Osteocyte (in vitro differentiated cells): ENCODE measurements at places on chromosomes 16 and 17.

GRCh38 chr17:57612202-57613071, 132.7 kb downstream of the CCDC182 start:
- no peaks in the 10 kb centered on the region for H3K27me3 ChIP-seq
- no peak overlapping the region for H3K4me3 ChIP-seq
- DNase-seq, result no peak
- no peaks in the 10 kb centered on the region for H3K4me1 ChIP-seq
- no peak overlapping the region for H3K27ac ChIP-seq
- H3K36me3 ChIP-seq, result peaks cover 11% of the 10 kb centered on the region

DNA sequence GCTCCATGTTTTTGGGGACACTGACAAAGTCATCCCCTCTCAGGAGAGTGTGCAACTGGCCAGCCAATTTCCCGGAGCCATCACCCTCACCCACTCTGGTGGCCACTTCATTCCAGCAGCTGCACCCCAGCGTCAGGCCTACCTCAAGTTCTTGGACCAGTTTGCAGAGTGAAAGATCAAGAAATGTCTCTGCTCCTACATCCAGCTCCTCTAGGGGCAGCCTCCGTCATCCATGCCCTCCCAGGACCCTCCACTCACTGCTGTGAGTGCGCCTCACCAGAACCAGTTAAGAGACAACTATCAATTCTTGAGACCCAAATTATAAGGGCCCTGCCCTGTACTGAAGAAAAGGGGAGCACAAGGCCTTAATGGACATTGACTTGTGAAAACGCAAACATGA, 1.1 kb downstream of the OVCA2 start:
- DNase-seq, result no peak
- H3K27ac ChIP-seq, result peak overlapping the region; percentile 95
- peak overlapping the region; percentile 90 for H3K4me3 ChIP-seq
- no peaks in the 10 kb centered on the region for H3K27me3 ChIP-seq
- peaks cover 23% of the 10 kb centered on the region for H3K4me1 ChIP-seq

- no peak for DNase-seq
- peaks cover 4% of the 10 kb centered on the region for H3K4me1 ChIP-seq
- no peak overlapping the region for H3K27ac ChIP-seq
Observed at GRCh38 chr17:2292100-2292499, 11.5 kb downstream of the SMG6 start.

- no peaks in the 10 kb centered on the region for H3K36me3 ChIP-seq
- H3K27me3 ChIP-seq, result peaks cover 7% of the 10 kb centered on the region
- no peaks in the 10 kb centered on the region for H3K4me1 ChIP-seq
- DNase-seq, result no peak
- no peak overlapping the region for H3K4me3 ChIP-seq
- H3K27ac ChIP-seq, result no peak overlapping the region
Observed at GRCh38 chr17:29331708-29332085, 37.7 kb upstream of the NUFIP2 start.

DNA sequence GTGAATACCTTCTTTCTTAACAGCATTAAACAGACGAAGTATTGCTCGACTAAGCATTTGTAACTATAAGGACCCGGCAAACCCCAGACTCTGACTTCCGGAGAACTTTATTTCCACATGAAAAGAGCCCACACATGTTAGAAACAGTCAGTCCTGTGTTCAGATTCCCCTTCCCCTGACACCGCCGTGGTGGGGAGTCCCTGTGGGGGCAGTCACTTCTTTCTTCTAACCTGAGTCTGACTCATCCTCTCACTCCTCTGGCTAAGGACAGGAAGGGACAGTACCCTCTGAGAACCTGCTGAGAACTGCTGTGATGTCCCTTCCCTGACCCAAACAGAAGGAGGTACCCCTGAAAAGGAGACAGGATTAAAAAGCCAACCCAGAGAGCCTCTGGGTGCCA, 165.1 kb downstream of the XYLT1 start:
- no peak overlapping the region for H3K27ac ChIP-seq
- H3K36me3 ChIP-seq, result no peaks in the 10 kb centered on the region
- no peak for DNase-seq
- H3K4me1 ChIP-seq, result no peaks in the 10 kb centered on the region
- no peak overlapping the region for H3K4me3 ChIP-seq
- H3K27me3 ChIP-seq, result no peaks in the 10 kb centered on the region

- no peaks in the 10 kb centered on the region for H3K27me3 ChIP-seq
- no peak overlapping the region for H3K4me3 ChIP-seq
- no peak for DNase-seq
Observed at GRCh38 chr16:47716571-47716970, 255.4 kb downstream of the PHKB start.

- peak overlapping the region; percentile 99 for H3K27ac ChIP-seq
- H3K36me3 ChIP-seq, result no peaks in the 10 kb centered on the region
- H3K27me3 ChIP-seq, result peaks cover 13% of the 10 kb centered on the region
- peaks cover 50% of the 10 kb centered on the region for H3K4me1 ChIP-seq
Observed at GRCh38 chr17:7834957-7835813, 1.2 kb downstream of the KDM6B start.

DNA sequence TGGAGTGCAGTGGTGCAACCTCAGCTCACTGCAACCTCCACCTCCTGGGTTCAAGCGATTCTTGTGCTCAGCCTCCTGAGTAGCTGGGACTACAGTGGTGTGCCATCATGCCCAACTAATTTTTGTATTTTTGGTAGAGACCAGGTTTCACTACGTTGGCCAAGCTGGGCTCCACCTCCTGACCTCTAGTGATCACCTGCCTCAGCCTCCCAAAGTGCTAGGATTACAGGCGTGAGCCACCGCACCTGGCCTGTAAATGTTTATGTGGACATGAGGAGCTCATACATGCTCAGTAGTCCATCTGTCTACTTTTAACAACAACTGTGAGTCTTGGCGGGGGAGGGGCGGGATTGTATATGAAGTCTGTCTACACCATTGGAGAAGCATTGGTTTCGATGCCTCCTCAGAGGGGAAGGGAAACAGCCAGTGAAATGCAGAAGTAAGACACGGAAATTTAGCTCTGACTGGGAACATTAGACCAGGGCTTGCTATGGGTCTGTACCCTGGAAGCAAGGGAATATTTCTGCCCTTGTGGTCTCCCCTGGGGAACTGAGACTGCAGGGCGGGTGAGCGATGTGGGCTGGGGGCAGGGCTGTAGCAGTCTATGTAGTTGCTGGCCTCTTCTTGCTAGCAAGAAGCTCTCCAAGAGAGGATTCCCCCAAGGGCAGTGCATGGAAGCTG, 9.3 kb downstream of the NUBP1 start:
- H3K4me1 ChIP-seq, result peaks cover 3% of the 10 kb centered on the region
- DNase-seq, result no peak
- H3K4me3 ChIP-seq, result no peak overlapping the region
- H3K27ac ChIP-seq, result no peak overlapping the region

DNA sequence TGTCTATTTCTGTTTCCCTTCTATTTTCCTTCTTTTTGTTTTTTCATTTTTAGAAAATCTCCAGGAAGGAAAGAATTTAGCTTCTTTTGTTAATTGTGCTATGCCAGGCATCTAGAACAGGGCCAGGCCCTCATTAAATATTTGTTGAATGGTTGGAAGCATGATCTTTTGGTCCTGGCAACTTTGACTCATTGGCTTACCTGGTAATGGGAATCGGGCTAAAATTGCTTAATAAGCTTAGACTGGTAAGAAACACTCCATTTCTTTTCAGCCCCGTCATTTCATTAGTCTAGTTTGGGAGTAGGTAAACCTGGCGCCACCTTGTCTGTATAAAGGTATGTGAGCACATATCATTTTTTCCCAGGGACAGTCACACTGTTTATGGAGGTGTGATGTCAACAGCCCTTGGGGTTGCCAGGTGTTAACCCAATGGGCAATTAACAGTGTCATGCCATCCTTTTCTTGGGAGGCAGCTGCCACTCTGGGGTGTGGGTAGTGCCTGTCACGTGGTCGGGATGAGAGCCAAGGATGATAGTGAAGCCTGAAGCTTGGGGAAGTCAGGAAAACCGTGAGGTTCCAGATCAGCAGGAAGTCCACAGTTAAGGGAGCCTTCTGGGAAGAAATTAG, 9.5 kb upstream of the NDEL1 start:
- no peak overlapping the region for H3K27ac ChIP-seq
- no peaks in the 10 kb centered on the region for H3K36me3 ChIP-seq
- no peak overlapping the region for H3K4me3 ChIP-seq
